ENCODE measurements at places on chromosomes 2 and 18.

- DNase-seq, result no peak
Measured at GRCh38 chr2:18169121-18169892, 290.8 kb downstream of the KCNS3 start.

DNA sequence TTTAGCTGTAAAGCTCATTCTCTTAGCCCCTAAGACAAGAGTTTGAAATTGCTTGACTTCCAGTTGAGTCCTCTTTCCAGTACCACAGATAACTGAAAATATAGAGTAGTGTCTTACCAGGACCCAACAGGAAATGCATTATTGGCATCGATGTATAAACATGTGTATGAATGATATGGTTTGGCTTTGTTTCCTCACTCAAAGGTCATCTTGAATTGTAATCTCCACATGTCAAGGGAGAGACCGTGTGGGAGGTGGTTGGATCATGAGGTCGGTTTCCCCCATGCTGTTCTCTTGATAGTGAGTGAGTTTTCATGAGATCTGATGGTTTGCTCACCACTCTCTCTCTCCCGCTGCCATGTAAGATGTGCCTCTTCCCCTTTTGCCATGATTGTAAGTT lies 745.0 kb downstream of the TMEM182 start:
- no peak for DNase-seq

DNA sequence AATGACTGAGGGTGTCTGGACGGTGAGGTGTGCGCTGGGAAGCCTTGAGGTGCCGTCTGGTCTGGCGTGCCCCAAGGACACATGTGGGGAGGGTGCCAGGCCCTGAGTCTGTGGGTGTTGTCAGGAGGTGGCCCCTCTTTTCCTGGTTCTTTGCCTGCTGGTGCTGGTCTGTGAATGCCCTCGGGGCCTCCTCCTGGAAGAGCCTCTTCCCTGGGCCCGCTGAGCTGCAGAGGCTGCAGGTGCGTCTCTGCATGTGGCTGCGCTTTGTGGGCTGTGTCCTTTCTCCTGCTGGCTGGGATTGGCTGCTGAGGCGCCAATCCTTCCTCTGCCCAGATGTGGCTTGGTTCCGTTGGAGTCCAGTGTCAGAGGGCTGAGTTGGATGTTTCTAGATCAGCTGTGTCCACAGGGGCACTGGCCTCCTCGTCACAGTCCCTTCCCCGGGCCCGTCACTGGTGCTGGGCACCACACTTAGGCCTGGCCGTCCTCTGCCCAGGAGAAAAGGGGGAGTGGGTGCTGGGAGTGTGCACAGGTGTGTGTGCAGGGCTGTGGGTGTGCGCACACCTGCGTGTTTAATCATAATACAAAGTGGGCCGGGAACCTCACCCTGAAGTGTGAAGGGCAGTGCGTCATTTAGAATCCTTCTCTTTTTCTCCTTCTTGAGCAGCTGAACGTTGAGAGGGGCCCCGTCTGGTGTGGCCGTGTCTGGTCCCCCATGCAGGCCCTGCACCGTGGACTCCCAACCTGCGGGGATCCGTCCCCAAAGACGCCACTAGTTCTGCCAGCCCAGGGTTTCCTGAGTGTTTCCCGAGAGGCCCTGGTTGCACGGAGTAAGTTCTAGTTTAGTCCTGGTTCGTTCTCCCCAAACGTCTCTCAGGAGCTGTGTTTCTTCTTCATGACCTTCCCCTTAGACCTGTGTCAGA lies 35.5 kb downstream of the RTP5 start:
- DNase-seq, result no peak

GRCh38 chr2:193980599-193980998 lies 1676.4 kb upstream of the SLC39A10 start:
- DNase-seq, result no peak

DNA sequence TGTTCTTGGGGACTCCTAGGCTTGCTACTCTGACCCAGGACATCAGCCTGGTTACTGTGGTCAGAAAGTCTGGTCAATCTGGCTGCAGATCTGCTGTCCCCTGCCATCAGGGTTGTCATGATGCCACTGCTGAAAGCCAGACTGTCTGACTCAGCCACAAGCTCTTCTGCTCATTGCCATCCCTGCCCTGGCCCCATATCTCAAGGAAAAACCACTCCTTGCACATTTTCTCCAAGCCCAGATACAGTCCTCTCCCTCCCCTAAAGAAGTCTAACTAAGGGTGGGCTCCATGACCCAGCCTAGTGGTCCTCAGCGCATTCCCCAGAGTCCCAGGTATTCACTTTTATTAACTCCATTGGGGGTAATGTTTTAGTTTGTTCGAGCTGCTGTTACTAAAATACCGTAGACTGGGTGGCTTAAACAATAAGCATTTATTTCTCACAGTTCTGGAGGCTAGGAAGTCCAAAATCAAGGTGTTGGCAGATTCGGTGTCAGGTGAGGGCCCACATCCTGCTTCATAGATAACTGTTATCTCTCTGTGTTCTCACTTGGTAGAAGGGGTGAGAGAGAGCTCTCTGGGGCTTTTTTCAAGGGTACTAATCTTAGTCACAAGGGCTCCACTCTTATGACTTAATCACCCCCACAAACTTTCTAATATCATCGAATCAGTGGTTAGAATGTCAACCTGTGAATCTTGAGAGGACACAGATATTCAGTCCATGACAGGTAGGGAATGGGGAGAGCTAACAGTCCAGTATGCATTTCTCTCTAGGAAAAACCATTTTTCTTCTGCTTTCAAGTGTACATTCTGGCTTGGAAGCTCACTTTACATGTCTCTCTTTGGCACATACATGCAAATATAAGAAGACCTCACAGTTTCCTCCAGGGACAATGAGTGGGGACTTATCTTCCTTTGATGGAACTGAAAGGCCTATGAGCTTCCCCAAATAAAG lies 94.8 kb upstream of the CXCR4 start:
- DNase-seq, result no peak

- no peak for DNase-seq
Measured at GRCh38 chr2:144539289-144539782, 19.4 kb upstream of the ZEB2 start.

DNA sequence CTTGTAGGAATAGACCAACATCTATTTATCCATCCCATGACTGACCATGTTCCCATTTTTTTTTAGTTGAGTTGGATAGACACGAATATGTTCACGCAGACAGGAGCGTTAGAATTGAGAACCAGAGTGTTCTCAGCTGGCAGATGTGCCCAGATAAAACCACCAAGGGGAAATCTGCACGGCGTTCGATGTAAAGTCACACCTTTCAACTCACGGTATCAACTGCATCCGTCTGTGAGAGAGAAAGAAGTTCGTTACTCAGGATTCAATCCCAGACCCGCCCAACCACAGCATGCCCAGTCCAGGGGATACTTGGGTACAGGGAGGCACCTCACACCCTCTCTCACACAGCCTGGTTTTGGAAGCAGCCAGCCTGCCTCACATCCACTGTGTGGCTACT lies 26.1 kb downstream of the MAL start:
- DNase-seq, result no peak

DNA sequence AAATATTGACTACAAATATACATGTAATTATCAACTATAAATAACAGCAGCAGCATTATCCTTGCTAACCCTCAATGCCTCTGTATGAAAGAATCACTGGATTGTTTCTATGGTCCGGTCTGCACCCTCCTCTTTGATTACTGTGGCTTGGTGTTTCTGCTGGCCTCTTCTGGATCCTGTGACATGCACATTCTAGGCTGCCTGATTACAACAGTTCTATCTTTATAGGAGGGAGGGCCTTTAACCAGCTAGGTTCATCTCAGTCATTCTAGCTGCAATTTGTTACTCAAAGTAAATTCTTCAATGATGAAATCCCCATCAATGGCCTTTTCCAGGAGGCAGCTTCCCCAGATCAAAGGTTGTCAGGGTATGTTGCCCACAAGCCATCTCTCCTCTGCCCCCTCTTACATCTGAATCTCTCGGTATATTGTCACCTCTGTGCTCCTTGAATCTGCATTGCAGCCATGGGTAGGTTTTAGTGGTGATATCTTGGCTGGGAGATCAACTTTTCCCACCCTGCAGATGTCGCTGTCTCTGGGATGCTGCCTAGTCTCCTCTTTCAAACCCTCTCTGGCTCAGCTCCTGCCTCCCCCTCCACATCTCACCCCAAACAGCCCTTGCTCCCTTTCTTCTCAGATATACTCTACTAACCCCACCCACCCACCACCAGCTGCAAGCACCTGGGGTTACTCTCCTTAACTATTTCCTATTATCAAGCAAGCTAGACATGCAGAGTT lies 106.2 kb upstream of the BZW1 start:
- DNase-seq, result peak; percentile 16

GRCh38 chr2:150750720-150751119 lies 263.3 kb upstream of the RND3 start:
- DNase-seq, result no peak

DNA sequence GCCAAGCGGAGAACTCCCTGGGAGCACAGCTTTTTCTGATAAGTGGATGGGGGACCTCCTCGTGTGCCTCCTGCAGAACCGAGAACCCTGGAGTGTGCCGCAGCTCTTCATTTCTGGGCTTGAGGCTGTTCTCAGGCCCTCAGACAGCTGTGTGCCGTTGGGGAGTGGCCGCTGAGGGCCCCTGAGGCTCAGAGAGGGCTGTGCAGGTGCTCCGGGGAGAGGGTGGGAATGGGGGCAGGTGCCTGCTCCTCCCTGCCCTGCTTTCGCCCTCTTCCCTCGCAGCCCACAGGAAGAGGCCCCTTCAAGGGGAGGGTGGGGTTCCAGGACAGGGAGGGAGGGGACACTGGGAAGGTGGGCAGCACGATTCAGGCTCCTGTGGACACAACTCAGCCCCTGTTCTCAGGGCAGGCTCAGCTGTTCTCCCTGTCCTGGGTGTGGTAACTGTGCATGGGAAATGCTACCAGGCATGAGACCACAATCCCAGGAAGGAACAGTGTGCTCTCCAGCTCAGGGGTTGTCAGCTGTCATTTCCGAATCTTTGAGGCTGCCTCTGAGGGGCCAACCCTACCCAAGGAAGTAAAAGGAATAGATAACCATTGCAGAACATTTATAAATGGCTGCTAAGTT lies 11.3 kb downstream of the LCT start:
- no peak for DNase-seq

All from NT2/D1 (cell line).